ENCODE measurements at places on chromosomes 3 and 15.

DNA sequence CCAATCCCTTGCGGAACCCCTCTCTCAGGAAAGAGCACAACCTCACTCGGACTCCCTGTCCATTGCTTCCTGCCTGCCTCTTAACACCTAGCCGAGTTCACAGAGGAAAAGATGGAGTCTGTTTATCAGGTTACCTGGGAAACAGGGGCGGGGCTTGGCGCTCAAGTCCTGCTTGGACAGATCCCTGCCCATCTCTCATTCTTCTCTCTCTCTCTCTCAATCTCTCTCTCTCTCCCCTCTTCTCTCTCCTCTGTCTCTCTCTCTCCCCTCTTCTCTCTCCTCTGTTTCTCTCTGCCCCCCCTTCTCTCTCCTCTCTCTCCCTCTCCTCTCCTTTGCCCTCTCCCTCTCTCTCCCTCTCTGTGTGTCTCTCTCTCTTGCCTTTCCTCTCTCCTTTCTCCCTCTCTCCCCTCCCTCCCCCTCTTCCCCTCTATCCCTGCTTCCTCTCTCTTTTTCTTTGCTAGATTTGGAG lies at the start of gene EFHB:
Gene EFHB (minus strand): TSS at position 120 of the 469 bp plus-strand sequence. CDS start 199 bp downstream, outside the sequence.
- DNase-seq: no peak

DNA sequence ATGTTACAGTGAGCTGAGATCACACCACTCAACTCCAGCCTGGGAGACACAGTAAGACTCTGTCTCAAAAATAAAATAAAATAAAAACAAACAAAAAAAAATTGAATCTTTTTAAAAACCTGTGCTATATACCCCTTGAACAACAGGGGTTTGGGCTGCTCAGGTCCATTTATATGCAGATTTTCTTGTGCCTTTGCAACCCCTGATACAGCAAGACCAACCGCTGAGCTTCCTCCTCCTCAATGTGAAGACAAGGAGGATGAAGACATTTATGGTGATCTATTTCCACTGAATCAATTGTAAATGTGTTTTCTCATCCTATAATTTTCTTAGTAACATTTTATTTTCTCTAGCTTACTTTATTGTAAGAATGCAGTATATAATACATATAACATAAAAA lies 831.0 kb upstream of the ARPP21 start:
- DNase-seq: no peak

- DNase-seq: peak; percentile 77
Measured at GRCh38 chr3:140931016-140931454, 10.6 kb upstream of the SLC25A36 start.

DNA sequence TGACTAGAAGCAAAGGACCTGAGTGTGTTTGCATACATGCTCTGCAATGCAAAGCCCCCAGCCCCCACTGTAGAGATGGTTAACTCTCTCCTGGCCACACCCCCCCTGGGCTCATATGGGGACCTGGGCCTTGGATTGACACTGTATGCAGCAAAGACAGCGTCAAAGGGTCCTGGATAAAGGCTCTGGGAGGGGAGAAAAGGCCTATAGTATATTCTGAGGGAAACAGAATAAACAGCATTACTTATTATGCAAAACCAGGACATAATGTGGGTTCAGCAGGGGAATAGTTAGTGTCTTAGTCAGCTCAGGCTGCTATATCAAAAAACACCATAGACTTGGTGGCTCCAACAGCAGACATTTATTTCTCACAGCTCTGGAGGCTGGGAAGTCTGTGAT lies 158.7 kb downstream of the APBA2 start:
- DNase-seq: no peak

- DNase-seq: peak; percentile 47
Measured at GRCh38 chr15:28001641-28002040, 97.5 kb downstream of the OCA2 start.

All from osteoblast (primary cell).